ENCODE measurements at places on chromosomes 2 and 18.
A peak's percentile ranks its signal among the peaks of the same experiment; 100 is the strongest.

- DNase-seq: peak; percentile 42
These were observed 40.1 kb downstream of the ARHGAP25 start for GRCh38 chr2:68774569-68775271.

DNA sequence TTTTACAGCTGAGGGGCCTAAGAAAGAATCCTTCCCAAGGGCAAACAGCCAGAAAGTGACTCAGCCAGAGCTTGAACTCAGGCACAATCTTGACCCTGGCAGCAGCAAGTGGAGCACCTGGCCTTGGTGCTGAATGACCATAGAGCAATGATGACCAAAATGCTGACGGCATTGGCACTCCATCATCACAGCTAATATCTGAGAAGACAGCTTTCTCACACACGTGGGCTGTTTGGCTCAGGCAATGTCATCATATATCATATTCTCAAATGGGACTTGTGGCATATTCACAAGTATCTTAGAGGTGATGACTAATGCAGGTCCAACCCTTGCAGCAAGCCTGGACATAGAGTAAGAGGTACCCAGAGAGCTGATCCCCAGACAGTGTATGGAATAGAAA, 443.9 kb upstream of the MYT1L start:
- DNase-seq: no peak

- no peak for DNase-seq
These were observed 198.4 kb downstream of the EIPR1 start for GRCh38 chr2:3179208-3179607.

- DNase-seq: no peak
These were observed 82.5 kb upstream of the OTX1 start for GRCh38 chr2:62968168-62968567.

DNA sequence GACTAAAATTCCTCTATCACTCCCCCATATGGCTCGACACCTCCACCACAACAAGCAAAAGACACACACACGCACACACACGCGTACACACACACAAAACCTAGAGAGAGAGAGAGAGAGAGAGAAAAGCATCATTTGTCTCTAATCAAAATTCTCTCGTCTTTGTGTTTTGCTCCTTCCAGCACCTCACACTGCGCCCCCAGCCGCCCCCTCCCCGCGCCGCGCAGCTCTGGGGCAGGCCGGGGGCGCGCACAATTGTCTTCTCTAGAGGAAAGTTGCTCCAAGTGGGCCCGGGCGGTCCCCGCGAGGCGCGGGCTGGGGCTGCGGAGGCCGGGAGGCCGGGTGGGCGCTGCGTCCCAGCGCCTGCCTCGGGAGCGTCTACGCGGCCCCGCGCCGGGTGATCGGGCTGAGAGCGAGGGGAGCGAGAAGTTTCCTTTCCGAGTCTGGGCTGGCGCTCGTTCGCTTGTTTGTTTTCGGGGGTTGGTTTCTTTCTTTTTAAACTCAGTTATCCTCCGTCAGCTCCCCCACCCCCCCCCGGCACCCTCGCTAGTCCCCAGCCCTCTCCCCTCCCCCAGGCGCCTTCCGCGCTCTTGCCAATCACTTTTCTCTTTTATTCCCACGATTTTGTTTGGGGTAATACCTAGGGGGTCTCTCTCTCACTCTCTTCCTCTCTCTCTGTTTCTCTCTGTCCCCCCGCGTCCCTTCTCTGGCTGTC, 4.1 kb downstream of the ZEB2 start:
- no peak for DNase-seq

DNA sequence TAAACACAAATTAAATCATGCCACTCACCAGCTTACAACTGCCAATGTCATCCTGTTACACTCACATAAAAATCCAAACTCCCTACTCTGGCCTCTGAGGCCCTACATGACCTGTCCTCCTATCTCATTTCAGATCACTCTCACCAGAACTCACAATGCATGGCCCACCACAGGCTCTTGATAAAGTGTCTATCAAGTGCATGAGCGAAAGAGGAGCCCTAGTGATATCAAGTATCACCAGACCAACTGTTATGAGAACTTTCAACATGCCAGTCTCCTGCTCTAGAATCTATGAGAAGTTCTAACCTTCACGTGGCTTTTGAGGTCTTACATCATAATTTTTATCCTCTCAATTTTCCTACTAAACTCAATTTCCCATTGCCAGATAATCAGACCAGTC, 76.4 kb upstream of the CD226 start:
- DNase-seq: no peak

DNA sequence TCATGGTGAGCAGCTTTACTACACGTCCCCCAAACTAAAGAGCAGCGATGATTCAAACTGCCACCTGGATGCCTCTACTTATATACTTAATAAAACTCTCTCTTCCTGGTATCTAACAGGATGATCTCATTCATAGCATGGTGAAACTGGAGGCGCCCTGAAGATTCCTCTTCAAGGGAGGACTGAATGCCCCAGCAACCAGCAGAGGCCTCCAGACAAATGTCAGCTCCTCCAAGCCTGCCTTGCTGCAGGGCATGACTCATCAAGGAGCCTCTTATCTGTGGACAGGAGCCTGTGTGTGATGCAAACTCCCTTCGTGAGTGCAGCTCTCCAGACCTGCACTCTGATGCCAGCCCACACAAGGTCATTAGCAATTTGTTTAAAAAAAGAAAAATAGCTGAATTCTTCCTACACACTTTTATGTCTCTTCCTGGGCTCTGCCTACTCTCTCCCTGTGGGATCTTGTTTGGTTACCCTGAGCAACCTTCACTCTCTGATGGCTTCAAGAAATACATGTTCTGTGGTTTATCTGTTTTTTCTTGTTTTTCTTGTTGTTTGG, 30.2 kb downstream of the LONRF2 start:
- no peak for DNase-seq

GRCh38 chr18:75207310-75208154, 1.4 kb downstream of the PTGR3 start:
- no peak for DNase-seq

- no peak for DNase-seq
These were observed 1491.2 kb downstream of the LRP1B start for GRCh38 chr2:140639628-140640027.

DNA sequence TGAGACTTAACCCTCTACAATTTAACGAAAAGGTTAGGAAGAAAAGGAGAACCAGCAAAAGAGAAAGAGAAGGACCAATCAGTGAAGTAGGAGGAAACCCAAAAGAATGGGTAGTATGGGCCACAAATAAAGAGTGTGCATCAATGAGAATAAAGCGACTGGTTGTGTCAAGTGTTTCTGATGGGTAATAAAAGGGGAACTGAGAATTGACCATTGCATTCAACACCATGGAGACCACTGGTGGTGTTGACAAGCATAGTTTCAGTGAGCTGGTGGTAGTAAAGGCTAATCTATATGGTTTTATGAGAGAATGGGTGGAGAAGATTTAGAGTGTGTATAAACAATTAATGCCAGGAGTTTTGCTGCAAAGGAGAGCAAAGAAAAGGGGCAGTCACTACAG, 75.4 kb downstream of the CSRNP3 start:
- DNase-seq: no peak

DNA sequence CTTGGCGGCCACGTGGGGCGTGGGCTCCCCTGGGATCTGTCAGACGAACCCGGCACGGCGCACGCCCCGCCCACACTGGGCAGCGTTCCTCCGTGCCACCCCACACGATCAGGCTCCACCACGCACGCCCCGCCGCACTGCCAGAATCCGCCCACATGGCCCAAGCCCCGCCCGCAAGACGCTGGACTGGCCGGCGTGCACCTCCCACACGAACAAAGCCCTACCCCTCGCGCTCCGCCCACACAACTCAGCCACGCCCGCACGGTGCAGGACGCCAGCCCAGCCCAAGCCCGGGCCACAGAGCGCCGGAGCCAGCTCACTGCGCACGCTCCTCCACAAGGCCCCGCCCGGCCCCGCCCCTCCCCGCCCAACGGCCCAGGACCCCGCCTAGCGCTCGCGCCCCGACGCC, 555 bp downstream of the TMEM18 start:
- DNase-seq: no peak

DNA sequence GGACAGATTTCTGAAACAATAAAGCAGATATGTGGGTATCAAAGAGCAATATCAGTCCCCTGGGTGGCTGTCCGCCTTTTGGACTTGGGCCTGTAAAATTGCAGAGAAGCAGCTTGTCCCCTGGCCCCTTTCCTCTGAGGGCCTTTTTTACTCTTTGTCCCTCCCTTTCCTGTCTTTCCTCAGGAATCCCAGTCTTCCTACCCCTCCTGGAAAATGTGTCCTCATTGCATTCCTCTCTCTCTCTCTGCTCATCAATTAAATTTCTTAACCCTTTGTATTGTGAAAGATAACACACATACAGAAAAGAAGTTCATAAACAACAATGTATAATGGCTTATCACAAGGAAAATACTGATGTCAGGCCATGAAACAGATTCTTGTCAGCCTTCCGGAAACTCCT, 3.0 kb upstream of the GRB14 start:
- DNase-seq: no peak

DNA sequence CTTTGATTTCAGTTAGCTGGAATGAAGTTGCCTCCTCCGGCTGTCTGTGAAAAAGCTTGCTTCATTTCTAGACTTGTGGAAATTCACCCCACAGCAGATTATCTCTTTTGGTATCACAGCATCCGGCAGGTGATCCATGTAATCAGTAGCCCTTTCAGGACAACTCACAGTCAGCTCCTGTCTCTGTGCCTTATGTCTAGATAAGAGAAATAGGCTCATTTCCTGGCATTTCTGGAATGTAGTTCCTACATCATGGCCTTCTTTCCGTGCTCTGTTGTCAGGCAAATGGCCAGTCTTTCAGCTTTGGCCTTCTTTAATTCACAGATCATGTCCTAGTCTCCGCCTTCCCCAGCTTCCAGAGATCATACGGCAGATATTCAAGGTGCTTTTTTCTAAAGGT, 455.4 kb downstream of the NUP35 start:
- no peak for DNase-seq

DNA sequence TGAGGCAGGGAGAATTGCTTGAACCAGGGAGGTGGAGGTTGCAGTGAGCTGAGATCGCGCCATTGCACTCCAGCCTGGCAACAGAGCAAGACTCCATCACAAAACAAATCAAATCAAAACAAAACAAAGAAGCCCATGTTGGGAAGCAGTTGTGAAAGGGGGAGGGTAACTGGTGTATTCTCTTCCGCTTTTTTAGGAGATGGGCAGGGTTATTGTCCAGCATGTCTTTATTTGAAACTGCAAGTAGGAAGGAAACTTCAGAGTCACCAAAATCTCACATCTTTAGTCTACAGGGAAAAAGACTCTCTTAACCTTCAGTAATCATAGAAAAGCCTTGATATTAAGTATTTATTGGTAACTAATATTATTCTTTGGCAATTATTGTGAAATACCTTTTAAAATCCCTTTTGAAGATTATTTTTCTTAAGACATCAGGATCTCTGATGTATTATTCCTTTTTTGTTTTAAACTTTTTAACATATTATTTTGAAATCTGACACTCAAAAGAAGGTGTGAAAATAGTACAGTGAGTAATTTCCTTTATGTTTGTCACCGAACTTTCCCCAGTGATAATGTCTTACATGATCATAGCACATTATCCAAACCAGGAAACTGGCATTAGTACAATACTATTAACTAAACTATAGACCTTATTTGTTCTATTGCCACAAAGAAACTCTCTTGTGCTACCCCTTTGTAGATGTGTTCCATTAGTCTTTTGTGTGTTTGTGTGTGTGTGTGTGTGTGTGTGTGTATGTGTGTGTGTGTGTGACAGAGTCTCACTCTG, 84.3 kb upstream of the LTBP1 start:
- no peak for DNase-seq

GRCh38 chr2:225993430-225993829, 593.9 kb downstream of the NYAP2 start:
- DNase-seq: no peak

GRCh38 chr2:142179686-142180085, 48.9 kb upstream of the LRP1B start:
- no peak for DNase-seq

- DNase-seq: no peak
These were observed 55.9 kb downstream of the SDC1 start for GRCh38 chr2:20168727-20169696.

- no peak for DNase-seq
These were observed 3.0 kb downstream of the LYG1 start for GRCh38 chr2:99297994-99298393.

GRCh38 chr2:55879976-55880375, 43.6 kb downstream of the EFEMP1 start:
- no peak for DNase-seq

DNA sequence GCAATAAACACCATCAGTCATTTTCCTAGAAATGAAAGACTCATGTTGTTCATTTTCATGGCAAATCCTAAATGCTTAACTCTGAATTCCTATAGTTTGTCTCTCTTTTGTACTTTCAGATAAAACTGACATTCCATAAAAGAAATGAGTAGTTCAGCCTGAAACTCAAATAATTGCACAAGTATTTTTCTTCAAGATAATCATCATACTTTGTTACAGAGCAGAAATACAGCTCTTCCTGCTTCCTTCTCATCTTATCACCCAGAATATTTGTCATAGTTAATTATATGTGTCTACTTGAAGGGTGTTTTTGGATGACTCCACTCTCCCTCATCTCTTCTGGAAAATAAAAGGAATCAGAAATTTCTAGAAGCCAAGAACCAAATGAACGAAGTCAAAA, 141.1 kb downstream of the HNMT start:
- DNase-seq: no peak

DNA sequence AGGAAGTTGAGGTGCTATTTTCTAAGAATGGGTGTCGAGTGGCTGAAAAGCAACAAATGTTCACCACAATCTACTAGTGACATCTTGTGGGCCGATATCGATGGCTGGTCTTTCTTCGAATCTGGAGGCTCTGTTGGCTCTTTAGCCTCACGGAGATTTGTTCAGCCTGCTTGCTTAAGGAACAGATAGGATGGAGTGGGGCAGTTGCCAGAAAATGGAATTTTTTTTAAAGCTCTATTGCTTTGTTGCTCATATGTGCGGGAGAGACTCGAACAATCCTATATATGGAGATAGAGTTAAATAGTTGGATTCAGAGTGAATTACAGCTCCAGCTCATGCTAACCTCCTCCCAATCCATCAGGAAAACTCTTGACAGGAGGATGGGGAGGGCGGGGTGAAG, 70.9 kb upstream of the LYPD6B start:
- no peak for DNase-seq

GRCh38 chr2:176368349-176368748, 99.1 kb downstream of the MTX2 start:
- DNase-seq: no peak

DNA sequence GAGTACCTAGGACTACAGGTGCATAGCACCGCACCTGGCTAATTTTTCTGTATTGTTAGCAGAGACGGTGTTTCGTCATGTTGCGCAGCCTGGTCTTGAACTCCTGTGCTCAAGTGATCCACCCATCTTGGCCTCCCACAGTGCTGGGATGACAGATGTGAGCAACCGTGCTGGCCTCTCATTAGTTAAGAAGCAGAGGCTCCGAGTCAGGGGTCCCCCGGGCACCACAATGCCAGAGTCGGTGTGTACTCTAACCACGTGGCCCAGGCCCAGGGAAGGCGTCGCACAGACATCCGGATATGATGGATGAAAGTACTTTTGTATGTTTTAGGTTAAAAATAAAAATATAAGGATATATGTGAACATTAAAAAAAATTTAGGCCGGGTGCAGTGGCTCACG, 28.3 kb upstream of the HPCAL1 start:
- no peak for DNase-seq

GRCh38 chr2:127305990-127306585, 12.1 kb upstream of the ERCC3 start:
- no peak for DNase-seq

Measured in glomerular endothelial cell (primary cell).